Thymus (tissue), 14 donors: ENCODE measurements at places on chromosomes 5 and 9. TPM values are rescaled to one million over a fixed set of nuclear protein-coding genes. Genes with fewer than 3 reads are reported as not detected.

The ZFP2 gene
- total RNA-seq, result 1.4 TPM

The RARS1 gene
- total RNA-seq, result 67.4 TPM

DNA sequence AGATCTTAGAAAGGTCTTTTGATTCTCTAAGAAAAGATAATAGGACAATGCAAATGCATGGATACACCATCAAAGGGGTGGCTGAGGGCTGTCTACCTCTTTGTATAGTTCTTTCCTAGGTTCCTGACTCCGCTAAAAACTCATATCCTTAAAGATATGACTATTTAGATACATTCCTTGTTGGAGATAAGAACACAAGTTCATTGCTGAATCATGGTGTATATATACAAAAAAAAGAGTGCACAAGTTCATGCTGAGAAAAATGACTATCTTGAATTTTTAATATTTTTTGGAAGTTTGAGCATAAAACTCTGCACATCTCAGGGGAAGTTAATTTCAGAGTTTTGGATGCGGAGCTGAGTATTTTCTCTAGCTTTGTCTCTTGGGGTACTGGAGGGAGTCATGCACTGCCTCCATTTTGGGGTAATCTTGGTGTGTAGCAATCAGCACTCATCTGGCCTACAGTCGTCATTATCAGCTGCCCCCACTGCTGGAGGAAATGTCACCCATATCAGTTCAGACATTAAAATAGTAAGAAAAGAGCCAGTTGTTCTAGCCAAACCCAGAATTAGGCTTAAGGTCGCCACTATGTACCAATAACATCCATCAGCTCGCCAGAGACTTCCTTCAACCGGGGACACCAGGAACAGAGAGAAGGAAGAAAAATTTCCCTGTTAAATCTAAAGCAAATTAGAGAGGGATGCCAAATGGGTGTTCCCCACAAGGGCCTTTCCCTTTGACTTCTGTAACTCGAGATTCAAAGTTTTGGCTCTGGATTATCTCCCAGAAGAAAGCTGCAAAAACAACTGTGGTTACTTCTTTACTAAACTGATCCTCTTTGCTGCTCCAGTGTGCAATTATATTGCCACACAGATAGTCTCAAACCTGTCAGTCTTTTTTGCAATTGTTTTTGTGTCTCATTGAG lies 49.0 kb downstream of the PTTG1 start:
- DNase-seq, result no peak

DNA sequence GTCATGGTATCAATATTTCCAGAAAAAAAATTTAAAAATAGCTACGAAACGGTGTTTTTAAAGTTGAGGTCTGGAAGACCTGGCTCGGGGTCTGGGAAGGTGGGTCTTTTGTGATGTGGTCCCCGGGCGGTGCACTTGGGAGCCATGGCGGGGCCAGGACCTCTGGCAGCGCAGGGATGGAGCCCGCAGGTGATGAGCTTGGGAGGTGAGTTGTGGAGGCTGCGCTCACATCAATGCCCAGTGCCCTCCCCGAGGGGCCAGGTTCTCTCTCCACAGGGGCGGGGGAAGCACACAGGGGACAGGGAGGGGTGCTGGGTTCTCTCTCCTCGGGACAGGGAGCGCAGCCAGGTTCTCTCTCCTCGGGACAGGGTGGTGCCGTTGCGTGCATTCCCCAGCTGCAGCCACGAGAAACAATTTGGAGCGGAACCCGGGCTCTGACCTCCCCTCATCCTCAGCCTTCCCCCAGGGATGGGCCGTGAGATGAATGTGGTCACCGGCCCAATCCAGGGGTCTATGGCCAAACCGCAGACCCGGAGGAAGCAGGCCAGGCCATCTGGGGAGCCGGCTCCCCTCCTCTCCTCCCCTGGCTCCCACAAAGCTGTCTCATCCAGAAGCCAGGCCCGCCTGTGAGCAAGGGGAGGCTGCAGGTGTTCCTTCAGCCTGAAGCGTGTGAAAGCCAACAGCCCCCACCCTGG lies 25.8 kb downstream of the DBH start:
- no peak for DNase-seq

- no peak for DNase-seq
Observed at GRCh38 chr5:29005386-29005785, 1967.0 kb upstream of the CDH9 start.

GRCh38 chr5:124121198-124121597 lies 609.2 kb downstream of the CSNK1G3 start:
- DNase-seq, result no peak

DNA sequence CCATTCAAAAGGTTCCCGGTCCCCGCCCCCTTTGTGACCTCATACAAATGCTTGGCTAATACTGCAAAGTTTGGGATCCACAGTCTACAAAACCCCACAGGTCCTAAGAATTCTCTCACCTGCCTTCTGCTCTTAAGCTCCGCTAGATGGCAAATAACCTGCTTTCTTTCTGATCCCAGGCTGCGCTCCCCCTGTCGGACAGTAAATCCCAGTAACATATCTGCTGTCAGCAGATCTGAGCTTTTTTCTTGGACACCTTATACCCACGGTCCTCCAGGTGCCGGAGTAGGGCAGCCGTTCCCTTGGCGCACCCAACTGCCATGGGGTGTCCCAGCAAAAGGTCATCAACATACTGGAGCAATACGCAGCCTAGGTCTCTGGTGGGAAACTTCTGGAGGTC lies 39.0 kb upstream of the PPP1R26 start:
- no peak for DNase-seq

GRCh38 chr5:168093200-168093910 lies 198.1 kb upstream of the WWC1 start:
- no peak for DNase-seq

GRCh38 chr9:117434566-117434965 lies 19.7 kb upstream of the ASTN2 start:
- no peak for DNase-seq

- DNase-seq, result no peak
Observed at GRCh38 chr9:31733166-31733565, 651.3 kb upstream of the ACO1 start.

DNA sequence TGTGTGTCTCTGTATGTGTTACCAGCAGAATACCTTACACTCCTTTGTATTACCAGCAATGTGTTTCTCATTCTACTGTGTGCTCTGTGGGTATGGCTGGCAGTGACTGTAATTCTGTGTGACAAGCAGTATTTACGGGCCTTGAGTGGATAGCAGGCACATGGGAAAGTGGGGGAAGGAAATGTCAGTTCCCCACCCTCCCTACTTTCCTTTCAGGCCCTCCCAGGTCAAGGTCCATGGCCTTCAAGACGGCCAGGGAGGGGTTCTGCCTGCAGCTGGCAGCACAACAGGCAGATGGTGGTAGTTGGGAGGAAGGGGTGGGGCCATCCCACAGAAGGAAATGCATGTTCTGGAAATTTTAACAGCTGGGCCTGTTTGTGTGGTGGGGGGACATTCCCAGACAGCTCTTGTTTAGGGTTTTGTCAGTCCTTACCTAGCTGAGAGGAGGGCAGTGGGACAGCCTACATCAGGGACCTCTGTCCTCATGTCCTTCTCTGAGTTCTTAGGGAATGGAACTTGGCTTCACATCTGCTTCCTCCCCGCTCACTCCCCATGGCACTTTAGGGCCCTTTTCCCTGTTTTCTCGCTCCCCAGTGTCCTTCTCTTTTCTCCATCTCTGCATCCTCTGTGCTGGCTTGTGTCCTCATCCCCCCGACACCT lies 14.6 kb upstream of the TNIP1 start:
- no peak for DNase-seq
